ENCODE measurements at places on chromosomes 6 and 20. TPM values are rescaled to one million over a fixed set of nuclear protein-coding genes. Genes with fewer than 3 reads are reported as not detected.
A peak's percentile ranks its signal among the peaks of the same experiment; 100 is the strongest.

DNA sequence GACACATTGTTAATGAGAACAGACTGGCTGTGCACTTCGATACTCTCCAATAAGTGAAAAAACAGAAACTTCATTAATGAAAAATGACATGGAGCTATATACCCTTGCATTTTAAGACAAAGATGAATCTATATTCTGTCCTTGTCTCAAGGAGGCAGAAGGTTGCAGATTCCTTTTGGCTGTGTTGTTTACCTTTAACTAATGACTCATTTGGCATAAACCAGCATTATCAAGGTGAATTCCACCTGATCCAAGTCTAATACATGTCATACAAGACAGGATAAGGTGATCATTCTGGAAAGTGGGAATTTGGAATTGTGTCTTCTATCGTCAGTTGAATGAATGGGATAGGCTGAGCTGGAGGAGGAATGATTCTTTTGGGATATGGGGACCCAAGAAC lies 192.9 kb downstream of the PLCB4 start:
- peak; percentile 9 for DNase-seq

- DNase-seq, result no peak
Observed at GRCh38 chr6:78999737-79000136, 78.3 kb downstream of the PHIP start.

DNA sequence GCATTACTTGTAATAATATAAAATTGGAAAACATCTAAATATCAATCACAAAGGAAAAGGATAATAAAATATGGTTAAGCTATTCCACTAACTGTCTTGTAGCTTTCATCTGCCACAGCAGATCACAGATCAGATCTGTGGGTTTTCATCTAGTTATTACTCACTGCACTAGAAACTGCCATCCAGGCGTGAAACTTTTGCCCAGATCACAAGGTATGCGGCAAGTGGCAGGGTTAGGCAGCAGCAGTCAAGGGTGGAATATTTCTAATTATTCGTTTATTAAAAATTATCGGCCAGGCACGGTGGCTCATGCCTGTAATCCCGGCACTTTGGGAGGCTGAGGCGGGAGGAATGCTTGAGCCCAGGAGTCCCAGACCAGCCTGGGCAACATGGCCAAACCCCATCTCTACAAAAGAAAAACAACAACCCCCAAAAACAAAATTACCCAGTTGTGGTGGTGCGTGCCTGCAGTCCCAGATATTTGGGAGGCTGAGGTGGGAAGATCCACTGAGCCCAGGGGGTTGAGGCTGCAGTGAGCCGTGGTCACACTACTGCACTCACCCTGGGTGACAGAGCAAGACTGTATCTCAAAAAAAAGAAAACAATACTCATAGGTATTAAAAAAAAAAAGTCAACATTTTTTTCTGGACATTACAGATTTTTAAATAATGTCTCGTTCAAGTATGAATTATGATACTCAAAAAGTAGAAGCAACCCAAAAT lies 32.1 kb downstream of the BEND3 start:
- DNase-seq, result no peak

GRCh38 chr6:161038229-161039031 lies 46.9 kb downstream of the MAP3K4 start:
- peak; percentile 4 for DNase-seq

DNA sequence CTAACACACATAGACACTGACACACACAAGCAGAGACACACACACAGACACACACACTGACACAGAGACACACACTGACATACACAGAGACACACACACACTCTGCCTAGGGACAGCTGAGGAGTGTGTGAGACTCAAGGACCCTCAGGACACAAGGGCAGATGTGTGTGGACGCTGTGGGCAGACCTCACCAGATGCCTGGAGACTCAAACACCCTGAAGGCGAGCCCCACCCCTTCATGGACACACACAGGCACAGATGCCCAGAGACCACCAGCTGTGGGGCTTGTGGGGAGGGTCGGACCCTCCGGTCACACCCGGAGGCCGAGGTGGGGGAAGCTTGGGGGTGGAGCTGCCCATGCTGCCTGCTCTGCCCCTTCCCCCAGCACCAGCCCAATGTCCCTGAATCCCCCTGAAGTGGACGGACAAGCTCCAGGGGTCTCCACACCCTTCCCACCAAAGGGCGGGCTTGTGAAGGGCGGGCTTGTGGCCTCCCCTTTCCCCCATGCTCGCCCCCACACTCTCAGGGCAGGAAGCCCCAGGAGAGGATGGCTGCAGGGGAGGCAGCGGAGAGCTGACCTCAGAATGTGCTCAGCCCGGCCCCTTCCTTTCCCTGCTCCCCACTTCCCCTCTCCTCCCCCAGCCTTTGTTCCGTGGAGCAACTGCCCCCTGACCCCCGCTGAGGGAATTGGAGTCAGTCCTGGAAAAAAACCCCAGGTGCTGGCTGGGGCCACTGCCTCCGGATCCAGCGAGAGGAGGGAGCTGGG lies 13.9 kb upstream of the ABHD16B start:
- DNase-seq, result no peak

GRCh38 chr6:168277274-168277669 lies 42.3 kb downstream of the DACT2 start:
- DNase-seq, result no peak

DNA sequence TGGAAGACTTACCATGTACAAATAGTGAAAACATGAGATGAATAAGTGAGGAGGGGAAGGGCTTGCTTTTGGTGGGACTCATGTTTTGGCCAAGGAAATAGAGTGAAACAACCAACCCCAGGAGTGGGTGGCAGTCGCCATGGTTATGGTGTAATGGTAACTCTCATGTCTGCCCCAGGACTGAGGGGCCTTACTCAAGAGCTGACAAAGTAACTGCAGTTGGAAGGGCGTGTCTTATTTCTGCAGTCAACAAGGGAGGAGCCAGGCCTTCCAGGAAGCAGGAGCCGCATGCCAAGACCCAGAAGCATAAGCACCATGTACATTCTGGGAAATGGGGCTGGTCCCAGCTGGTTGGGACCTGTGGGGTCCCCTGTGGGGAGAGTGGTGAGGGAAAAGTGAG lies 108.5 kb downstream of the UNC5CL start:
- no peak for DNase-seq

DNA sequence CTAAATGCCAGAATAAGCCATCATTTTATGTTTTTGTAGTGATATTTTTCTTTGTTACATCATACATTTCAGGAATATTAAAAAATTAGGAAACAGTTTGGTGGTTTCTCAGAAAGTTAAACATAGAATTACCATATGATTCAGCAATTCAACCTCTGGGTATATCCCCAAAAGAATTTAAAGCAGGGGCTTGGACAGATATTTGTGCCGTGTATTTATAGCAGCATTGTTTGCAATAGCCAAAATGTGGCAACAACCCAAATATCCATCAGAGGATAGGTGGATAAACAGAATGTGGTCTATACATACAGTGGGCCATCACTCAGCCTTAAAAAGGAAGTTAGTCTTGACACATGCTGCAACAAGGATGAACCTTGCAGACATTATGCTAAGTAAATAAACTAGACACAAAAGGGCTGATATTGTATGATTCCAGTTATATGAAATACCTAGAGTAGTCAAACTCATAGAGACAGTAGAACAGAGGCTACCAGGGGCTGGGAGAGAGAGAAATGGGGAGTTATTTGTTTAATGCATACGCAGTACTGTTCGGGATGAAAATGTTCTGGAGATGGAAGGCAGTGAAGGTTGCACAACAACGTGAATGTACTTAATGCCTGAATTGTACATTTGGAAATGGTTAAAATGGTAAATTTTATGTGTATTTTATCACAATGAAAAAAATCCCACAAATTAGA lies 18.9 kb upstream of the TRAF3IP2 start:
- DNase-seq, result no peak

DNA sequence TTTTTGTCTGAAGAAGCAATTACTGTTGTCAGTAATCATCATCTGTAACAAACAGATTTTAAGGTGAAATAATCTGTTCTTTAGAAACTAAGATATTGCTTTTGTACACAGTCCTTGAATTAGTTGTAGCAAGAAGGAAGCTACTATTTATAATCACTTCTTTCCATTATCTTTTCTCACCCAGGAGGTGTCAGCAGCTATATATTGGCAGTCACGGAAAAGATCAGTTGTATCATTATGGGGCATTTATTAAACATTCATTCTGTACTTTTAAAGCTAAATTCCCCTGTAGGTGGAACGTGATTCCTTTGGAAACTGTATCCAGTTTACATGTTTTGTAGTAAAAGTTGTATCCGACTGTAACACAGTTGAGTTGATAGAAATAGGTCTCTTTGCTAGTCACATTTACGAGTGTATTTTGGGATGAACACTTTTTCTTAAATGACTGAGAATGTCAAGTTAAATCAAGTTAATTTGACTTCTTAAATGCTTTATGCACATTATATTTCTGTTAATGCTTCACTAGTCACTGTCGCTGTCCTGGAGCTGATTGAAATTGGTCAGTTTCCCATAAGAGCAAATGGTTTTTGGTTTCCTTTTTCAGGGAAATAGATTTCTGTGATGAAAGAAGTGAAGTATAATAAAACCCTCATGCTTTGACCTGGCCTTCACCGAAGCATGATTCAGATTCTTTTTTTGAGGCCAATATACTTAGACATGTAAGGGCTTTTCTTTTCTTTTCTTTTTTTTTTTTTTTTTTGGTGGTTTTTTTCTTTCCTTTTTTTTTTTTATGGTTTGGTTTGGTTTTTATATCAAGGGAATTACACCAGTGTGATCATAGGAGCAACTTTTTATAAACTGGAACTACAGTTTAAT lies 5.1 kb downstream of the QKI start:
- no peak for DNase-seq

- DNase-seq, result no peak
Observed at GRCh38 chr6:100460650-100461204, 4.0 kb downstream of the SIM1 start.

DNA sequence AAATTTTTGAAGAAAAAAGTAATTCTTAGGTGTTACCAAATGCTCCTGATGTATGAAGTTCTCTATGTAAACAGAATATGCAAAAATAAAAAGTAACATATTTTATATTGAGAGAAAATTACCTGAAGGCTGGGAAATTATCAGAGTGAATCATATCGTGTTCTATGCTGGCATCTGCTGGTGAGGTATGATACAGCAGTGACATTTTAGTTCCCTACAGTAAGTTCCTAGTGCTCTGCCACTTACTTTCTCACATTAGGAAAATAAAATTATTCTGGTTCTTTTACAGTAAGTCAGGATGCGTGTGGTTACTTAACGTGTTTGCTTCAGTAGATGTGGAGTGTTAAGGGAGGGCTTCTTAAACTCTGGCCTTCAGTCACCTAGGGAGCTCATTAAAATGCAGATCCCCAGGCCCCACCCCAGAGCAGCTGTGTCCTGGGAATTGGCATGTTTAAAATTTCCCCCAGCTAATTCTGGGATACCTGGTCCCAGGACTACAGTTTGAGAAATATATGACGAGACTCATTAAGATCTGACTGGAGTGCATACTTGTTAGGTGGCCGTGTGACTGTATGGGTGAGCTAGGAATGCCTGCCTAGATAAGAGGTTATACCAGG lies 3.2 kb downstream of the ACTR5 start:
- peak; percentile 79 for DNase-seq

DNA sequence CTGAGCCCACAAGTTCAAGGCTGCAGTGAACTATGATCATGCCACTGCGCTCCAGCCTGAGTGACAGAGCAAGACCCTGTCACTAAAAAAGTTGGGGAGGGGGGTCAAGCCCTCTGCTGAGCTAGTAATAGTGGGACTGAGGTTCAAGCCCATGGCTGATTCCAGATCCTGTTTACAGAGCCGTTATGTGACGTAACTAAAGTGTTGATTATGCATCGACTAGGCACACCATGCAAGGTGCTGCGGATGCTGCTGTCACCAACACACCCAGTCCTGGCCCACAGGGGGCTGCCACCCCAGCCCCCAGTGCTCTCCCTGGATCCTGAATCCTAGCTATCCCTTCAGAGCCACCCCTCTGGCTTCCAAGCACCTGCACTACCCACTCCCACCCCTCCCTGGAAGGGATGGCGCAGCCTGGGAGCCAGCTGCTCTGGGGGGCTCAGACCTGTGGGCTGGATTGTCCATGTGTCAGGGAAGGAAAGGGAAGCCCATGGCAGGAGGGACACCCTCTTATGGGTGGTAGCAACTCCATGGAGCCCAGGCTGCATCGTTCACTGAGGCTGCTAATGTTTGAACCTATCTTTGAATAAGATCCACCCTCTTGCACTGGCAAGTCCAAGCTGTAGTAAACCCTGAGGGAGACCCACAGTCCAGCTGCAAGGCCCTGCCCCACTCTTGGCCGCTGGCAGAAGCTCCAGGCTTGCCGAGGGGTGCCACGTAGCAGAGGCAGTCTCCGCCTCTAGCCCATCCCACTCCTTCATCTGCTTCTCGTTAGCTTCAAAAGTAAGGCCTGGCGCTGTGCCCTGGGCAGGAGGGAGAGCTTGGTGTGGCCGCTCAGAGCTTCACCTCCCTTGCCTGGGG lies 95.0 kb downstream of the SNX5 start:
- DNase-seq, result peak; percentile 73

GRCh38 chr6:170271771-170272314 lies 19.0 kb downstream of the DLL1 start:
- no peak for DNase-seq

DNA sequence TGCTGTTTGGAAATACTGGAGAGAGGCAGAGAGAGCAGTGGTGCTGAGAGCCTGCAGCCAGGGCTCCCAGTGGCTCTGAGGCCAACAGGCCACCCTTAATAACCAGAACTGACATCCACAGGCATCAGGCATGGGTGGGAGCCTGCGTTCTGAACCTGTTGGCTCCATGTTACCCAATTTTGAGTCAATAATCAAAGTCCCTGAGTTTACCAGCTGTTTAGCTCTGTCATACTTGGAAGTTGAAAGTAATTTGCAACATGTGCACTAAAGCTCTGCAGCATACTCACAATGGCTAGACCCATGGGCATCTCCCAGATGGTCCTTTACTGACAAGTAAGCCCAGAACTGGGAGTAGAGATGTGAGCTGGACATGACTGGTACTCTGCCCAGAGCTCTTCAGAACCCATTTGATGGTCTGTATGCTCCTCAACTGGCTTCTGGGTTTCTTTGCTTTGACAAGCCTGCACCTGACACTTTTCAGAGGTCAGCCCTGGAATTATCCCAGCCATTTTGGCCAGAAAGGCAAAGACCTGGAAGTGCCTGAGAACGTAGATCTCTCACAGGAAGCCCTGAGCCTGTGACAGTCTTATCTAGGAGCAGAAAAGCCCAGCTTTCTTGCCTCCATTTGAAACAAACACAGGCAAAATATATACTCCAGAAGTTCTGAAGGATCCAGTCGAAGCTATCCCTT lies 122.4 kb upstream of the CITED2 start:
- no peak for DNase-seq

GRCh38 chr20:10453241-10453640 lies 18.1 kb downstream of the SLX4IP start:
- DNase-seq, result no peak

GRCh38 chr20:31452575-31452974 lies 12.1 kb downstream of the DEFB123 start:
- DNase-seq, result no peak

GRCh38 chr20:58743929-58744534 lies 51.4 kb downstream of the NPEPL1 start:
- no peak for DNase-seq

Gene COL12A1
- total RNA-seq, result not detected

Gene EYS
- 0.13 TPM for total RNA-seq

Gene DST
- 33.5 TPM for total RNA-seq

Gene TUBB
- 959 TPM for total RNA-seq

Gene KCNQ5
- not detected for total RNA-seq

Gene C20orf141
- total RNA-seq, result not detected

Gene BFSP1
- 1.4 TPM for total RNA-seq

Gene YWHAB
- 71.4 TPM for total RNA-seq

Gene SNAP25
- not detected for total RNA-seq
